ENCODE measurements at places on chromosomes 1 and 21.

DNA sequence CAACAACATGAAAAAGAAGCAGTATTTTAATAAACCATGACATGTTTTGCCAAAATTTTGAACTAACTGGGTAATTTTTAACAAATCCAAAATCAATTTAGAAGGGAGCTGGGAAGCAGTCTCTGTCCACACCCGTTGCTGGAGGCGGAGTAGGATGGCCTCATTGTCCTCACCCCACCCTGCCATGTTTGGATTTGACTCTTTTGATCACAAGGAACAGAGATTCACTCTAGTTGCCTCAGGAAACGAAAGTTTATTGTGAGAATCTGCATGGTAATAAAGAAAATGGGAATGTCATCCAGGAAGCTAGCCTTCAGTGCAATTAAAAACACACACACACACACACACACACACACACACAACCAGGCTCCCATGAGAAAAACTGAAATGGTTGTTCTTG lies 145.4 kb downstream of the SLC30A10 start:
- no peak for DNase-seq

DNA sequence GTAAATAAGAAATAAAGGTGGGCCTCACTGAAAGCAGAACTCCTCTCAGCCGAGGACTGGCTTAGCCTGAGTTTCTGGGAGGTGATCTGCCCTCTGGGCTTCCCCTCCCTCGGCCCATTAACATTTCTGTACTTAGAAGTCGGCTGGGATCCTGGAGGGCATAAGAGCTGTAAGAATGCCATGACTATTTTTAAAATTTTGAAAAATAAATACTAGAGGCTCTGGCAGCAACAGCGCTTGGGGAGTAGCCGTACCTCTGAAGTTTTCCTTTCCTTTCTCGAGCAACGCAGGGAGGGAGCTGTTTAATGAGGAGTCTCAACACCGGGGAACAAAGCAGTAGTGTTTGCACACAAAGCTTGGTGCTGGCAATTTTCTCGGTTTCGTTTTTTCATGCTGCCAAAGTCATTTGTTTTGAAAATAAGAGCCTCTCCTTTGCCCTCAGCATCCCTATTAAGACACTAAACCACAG lies 498.7 kb downstream of the SMYD3 start:
- DNase-seq, result no peak

GRCh38 chr1:22313321-22313720 lies 138.3 kb upstream of the ZBTB40 start:
- DNase-seq, result no peak

GRCh38 chr1:975896-976683 lies 5.8 kb downstream of the PERM1 start:
- DNase-seq, result peak; percentile 69

DNA sequence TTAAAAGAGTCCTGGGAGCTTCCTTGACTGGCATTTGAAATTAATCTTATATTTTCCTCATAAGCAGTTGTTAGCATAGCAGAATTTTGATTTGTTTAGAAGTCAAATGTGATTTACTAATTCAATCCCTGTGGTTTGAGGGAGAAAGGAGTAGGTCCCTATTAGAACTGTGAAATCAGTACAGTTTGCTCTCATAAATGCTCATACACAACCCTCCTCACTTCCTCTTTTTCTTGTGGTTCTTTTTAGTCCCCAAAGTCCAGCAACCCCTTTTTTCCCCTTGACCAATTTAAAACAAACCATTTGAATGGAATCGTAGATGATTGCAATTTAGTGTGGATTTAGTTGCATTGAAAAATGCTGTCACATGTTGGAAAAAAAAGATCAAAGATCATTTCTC lies 9.2 kb upstream of the IFI44 start:
- no peak for DNase-seq

DNA sequence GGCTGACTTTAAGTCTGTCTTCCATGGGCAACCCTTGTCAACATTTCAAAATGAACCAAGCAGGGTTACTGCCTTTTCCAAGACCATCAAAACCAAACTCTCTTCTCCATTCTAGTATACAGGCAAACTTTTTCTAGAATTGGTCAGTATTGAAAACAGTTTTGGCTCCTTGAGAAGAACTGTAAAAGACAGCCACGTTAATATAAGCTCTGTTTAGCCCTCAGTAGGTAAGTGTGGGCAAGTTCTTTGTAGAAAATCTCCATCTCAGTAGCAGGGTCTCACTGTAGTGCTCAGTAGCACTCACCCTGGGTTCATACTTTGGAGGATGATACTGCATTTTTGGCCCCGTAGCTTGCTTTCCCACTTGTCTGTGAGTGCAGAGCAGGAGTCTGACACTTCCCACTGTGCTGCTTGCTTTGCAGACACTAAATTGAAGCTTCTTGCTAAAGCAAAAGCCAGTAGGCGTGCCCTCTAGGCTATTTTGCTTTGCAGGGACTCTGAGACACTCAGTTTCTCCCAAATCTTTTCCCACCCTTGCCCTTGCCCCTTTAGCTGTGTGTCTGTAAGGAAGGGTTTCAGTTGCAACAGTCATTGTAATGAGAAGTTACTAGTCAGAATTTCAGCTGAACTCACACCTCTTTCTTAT lies 34.3 kb upstream of the CACYBP start:
- no peak for DNase-seq

DNA sequence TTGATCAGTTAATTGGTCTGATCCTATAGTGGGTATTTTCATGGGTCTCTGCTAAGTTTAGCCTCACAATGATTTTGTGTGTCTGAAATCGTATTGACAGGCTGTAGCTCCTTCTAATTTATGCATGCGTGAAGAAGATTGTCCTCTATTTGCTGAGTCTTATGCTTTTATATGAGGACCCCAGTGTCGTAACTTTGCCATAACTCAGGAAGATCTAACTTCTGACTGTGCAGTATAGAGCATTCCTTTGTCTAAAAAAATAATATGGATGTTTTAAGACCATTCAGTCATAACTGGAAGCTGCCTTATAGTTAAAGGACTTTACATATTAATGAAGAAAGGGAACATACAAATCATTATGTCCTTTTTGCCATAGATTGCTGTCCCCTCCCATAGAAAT lies 73.3 kb downstream of the CAMTA1 start:
- DNase-seq, result no peak

- no peak for DNase-seq
Observed at GRCh38 chr1:221598122-221598521, 143.8 kb downstream of the DUSP10 start.
